ENCODE measurements at places on chromosomes 1 and 21.

- peak; percentile 59 for DNase-seq
These were observed 199.4 kb upstream of the CACYBP start for GRCh38 chr1:174800216-174800851.

DNA sequence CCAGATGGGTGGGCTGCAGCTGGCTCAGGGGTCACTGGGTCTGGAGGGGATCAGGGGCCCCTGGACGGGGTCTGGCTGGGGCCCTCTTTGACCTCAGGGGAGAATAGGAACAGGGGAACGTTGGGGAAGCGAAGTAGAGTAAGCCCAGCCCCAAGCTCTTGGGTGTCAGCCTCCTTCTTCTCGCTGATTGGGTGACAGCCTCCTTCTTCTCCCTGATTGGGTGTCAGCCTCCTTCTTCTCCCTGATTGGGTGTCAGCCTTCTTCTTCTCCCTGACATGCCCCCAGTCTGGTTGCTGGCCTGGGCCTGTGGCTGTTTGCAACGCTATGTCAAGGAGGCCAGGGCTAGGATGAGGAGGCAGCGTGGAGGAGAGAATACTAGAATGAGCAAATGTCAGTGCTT lies 76.7 kb upstream of the CASZ1 start:
- no peak for DNase-seq

- DNase-seq = no peak
These were observed 4.9 kb upstream of the GJB5 start for GRCh38 chr1:34749992-34750391.

DNA sequence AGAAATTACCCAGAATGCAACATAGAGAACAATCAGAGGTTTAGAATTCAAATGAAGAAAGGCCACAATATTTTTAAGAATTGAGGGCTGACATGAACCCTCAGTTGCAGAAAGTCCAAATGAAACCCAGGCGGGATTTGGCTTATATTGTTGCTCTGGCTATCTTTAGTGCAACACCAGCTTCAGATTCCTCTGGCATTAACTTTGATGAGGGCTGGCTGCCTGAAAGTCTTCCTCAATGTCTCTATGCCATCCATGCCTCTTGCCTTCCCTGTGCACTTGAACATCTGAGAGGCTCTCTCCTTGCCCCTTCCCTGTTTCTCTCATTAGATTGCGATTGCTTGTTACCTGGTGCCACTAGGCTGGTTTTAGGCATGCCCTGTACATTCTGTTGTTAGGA lies 31.2 kb upstream of the DPT start:
- DNase-seq = no peak

DNA sequence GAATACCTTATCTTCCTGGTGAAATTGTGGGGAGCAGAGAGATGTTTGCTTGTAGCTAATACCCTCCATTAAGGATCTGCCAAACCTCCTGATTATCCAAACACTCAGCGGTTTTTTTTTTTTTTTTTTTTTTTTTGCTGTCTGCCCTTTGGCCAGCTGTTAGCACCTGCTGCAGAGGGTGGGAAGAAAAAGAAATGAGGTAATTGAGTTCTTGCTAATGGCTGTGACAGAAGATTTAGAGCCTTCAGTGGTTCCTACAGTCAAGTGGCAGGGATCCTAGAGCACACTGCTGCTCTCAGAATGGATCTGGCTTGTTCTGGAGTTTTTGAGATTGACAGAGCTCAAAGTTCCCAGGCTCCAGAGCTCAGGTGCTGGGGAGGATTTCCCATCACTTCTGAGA lies 342.5 kb downstream of the DISC1 start:
- peak; percentile 50 for DNase-seq
